Airway epithelial cell (primary cell): ENCODE measurements at places on chromosomes 6 and 20. TPM values are rescaled to one million over a fixed set of nuclear protein-coding genes. Genes with fewer than 3 reads are reported as not detected.

The GCNT2 gene
- 4.7 and 5.8 TPM in 2 replicates for total RNA-seq

The SLC22A7 gene
- not detected in 2 replicates for total RNA-seq

The GMEB2 gene
- total RNA-seq, result 7.5 and 11.6 TPM in 2 replicates

The FOXA2 gene
- 17.7 and 20.8 TPM in 2 replicates for total RNA-seq

The UNC93A gene
- not detected in 2 replicates for total RNA-seq

The PI16 gene
- total RNA-seq, result not detected in 2 replicates

The NR2E1 gene
- total RNA-seq, result not detected in 2 replicates

The DAAM2 gene
- under 0.01 and 1.9 TPM in 2 replicates for total RNA-seq

The PDYN gene
- not detected in 2 replicates for total RNA-seq
